ENCODE measurements at places on chromosomes 13 and 19.

DNA sequence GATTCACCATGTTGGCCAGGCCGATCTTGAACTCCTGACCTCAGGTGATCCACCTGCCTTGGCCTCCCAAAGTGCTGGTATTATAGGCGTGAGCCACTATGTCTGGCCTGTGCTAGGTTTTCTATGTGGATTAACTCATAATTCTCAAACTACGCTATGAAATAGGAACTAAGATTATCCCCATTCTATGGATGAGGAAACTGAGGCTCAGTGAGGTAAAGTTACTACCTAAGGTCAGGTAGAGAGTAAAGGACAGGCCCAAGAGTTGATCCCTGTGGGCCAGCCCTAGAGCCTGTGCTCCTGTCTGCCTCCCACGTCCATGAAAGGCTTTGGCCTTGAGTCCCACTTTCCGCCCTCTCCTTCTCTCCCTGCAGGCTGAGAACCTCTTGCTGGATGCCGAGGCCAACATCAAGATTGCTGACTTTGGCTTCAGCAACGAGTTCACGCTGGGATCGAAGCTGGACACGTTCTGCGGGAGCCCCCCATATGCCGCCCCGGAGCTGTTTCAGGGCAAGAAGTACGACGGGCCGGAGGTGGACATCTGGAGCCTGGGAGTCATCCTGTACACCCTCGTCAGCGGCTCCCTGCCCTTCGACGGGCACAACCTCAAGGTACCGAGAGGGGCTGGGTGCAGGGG, 20.1 kb downstream of the MARK4 start:
- DNase-seq, result no peak

GRCh38 chr13:91406619-91407018, 8.2 kb downstream of the GPC5 start:
- no peak for DNase-seq

GRCh38 chr13:54637366-54637765, 1608.8 kb downstream of the OLFM4 start:
- DNase-seq, result no peak

DNA sequence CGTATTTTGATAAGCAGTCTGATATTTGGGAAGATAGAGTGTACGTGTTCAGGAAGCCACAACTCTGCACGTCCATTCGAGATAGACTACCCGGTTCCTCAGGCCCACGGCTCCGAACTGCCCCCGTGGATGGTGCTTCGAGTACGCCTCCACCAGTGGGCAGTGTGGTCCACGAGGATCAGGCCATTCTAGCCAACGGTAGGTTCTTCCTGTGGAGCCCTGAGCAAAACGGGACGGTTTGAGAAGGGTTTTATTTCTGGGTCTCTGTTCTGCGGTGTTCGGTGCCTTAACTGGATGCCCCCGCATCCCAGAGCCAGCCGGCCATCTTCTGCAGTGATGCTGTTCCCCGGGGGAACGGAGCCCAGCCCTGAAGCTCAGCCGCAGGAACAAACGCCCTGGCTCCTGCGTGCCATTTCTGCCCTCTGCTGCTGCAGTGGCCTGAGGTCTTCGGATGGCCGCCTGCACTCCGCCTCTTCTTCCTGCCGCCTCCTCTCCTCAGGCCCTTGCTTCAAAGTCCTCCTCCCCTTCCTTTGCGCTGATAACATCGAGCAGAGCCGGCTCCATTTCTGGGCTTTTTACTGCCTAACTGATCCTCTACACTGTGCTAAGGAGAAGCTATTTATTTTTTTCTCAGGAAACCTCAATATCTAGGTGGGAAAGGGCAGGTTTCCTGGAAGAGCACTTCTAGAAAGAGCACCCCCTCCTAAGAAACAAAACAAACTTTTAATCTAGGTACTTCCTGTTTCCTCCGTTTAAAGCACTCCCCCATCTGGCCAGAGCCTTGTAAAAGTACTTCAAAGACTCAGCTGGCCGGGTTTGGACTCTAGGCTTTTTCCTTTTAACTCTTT, 36.2 kb upstream of the SLC46A3 start:
- peak; percentile 12 for DNase-seq

DNA sequence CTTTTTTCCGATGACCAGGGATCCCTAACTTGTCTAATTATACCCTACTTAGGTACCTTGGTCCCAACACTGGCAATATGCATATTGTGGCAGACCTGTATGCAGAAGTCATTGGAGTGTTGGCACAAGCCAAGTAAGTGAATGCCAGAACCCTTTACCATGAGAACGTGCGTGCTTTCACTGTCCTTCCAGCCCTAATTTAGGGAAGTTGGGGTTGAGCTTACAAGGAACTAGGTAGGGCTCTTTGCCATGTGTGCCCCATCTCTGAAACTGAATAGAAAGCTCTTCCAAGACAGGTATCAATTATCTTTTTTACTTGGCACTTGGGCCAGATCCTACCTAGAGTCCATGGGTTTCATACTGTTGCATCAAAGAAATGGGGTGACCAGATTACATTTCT, 93.2 kb downstream of the FRY start:
- DNase-seq, result no peak

DNA sequence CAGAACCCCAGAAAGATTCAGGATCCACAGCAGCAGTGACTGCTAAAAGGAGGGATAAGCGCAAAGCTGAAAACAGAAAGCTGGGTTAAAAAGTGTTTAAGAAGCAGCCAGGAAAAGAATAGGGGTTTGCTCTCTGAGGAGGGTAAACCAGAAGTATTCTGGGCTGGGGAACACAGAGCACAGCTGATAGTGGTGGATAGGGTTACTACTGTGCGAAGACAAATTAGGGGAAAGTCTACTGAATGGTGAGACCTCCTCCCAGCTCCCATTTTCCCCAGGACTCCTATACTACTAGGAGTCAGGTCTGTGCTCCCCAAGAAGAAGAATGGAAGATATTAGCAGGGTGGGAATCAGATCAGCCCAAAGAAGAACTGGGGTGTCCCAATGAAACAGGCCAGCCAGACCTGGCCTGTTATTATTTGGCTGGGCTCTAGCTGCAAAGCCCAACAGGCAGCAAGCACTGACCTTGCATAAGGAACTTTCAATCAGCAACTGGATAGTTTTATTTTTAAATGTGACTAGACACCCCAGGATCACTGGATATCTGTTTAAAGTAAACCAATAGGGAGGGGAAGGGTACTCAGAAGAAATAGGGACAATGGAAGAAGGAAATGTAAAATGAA, 43.5 kb upstream of the SERTM1 start:
- DNase-seq, result no peak

DNA sequence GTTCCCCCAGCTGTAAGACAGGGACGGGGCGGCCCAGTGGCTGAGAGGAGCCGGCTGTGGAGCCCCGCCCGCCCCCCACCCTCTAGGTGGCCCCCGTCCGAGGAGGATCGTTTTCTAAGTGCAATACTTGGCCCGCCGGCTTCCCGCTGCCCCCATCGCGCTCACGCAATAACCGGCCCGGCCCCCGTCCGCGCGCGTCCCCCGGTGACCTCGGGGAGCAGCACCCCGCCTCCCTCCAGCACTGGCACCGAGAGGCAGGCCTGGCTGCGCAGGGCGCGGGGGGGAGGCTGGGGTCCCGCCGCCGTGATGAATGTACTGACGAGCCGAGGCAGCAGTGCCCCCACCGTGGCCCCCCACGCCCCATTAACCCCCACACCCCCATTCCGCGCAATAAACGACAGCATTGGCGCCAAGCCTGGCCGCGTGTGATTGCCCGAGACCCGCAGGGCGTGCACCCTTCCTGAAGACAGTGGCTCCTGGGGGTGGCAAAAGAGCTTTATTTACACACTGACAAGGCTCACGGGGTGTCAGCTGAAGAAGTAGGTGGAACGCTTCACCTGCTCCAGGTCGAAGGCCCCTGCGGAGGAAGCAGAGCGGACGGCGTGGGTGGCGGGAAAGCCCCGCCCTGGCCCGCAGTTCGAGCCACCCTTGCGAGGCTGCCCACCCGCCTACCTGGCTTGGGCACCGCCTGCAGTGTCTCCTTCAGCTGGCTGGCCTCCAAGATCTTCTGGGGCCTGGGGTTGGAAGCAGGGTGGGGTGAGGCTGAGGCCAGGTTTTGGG, 16.4 kb downstream of the POLRMT start:
- DNase-seq, result no peak

GRCh38 chr19:35144600-35145436, 1.8 kb downstream of the FXYD7 start:
- no peak for DNase-seq

GRCh38 chr13:50592412-50593155, 250.9 kb downstream of the DLEU7 start:
- DNase-seq, result no peak

DNA sequence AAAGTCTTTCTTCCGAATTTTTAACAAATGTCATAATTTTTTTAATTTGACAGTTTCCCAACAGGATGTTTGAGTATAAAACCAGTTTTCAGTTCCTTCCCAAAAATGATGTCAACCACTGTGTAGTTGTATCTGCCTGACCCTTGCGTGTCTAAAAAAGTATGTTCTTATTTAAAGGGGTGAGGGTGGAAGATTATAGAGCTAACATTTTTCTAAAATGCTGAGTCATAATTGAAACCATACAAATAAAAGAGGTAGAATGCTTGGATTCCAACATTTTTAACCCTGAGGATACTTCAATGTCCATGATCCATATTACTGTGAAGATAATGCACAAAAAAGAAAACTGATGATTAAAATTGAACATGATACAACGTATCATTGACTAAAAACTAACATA, 1388.8 kb downstream of the UQCRFS1 start:
- no peak for DNase-seq

DNA sequence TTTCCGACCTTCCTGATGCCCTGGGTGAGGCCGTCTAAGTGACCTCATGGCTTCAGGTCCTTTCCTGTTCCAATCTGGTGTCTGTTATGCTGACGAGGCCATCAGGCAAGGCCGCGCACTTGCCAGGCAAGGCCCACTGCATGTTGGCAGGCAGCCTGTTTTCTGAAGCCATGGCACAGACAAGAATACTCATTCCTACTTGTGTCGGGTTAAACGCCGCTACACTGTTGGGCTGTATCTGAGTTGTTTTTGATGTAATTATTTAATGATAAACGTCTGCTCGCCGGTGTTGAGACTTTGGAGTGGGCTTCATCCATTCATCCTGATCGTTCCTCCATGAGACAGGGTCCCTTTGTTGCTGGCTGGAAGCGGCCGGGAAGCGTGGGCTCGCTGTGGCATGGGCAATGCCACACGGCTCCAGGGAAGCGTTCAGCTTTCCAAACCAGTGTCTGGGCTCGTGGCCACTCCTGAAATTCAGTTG, 92.1 kb downstream of the ATP11A start:
- DNase-seq, result no peak

DNA sequence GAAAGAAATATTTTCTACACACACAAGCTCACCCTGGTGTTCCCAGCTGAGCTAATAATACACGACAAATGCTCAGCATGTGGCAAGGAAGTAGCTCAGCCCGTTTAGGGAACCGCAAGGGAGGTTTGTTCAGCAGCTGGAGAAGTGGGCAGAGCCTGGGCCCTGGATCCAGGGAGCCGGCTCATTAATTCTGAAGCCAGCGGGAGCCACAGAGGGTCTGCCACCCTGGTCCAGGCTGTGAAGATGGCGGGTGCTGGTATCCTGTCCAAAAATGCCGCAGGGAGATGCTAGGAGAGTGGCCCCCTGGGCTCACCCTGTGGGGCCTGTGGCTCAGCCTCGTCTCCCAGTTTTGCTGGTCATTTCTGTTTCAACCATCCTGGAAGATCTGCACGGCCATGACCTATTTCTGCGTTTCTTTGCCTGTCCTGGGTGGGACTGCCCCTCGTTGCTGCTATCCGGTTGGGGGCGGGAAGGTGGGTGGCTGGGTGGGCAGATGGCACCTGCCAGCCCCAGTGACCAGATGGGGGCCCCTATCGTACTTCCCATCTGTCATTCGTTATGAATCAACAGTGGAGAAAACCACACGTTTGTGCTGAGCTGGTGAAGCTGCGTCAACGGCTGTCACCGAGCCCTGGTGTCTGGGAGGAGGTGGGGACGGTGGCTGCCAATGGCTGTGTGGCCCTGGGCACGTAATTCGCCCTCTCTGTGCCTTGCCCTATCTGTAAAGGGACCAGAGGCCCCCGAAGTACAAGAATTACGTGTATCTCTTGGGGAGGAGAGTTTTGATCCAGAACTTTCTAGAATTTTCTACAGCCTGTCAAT, 2.7 kb upstream of the GNA15 start:
- DNase-seq, result peak; percentile 79

DNA sequence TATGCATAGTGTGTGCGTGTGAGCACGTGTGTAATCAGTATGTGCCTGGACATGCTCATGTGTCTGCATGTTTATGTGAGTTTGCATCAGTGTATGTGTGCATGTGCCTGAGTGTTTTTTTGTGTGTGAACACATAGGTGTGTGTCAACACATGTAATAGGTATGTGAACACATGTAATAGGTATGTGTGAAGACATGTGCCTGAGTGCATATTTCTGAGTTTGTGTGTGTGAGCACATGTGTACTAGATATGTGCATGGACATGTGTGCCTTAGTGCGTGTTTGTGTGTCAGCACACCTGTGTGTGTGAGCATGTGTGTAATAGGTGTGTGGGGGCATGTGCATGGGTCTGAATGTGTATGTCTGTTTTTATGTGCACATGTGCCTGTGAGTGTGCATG, 7.4 kb downstream of the SPPL2B start:
- DNase-seq, result no peak

GRCh38 chr19:51327066-51328001, 14.6 kb downstream of the VSIG10L start:
- DNase-seq, result peak; percentile 66

Measured in activated T-helper 2 cell treated with anti-CD3 and anti-CD28 coated beads, Interferon-gamma antibody, Interleukin-2, Interleukin-4, amounts not matched to agents 10 μg/mL and 5 μg/mL and 100 μg/mL, durations not matched to agents 14 hours and 24 hours and 36 hours (primary cell).